Lower leg skin (tissue), 4 donors: ENCODE measurements at places on chromosomes 5 and 9. TPM values are rescaled to one million over a fixed set of nuclear protein-coding genes. Genes with fewer than 3 reads are reported as not detected.

GABRB2 gene
- total RNA-seq = 0.67 TPM

HSPB3 gene
- total RNA-seq = 0.91 TPM

SPATA31A3 gene
- total RNA-seq = not detected

ZFR gene
- 55.6 TPM for total RNA-seq
